ENCODE measurements at places on chromosomes 5 and 9.

- no peak for DNase-seq
These were observed 153.6 kb downstream of the NR3C1 start for GRCh38 chr5:143249851-143250250.

- no peak for DNase-seq
These were observed 48.4 kb upstream of the GNE start for GRCh38 chr9:36306471-36307306.

- no peak for DNase-seq
These were observed 503 bp upstream of the GDNF start for GRCh38 chr5:37840053-37841034.

DNA sequence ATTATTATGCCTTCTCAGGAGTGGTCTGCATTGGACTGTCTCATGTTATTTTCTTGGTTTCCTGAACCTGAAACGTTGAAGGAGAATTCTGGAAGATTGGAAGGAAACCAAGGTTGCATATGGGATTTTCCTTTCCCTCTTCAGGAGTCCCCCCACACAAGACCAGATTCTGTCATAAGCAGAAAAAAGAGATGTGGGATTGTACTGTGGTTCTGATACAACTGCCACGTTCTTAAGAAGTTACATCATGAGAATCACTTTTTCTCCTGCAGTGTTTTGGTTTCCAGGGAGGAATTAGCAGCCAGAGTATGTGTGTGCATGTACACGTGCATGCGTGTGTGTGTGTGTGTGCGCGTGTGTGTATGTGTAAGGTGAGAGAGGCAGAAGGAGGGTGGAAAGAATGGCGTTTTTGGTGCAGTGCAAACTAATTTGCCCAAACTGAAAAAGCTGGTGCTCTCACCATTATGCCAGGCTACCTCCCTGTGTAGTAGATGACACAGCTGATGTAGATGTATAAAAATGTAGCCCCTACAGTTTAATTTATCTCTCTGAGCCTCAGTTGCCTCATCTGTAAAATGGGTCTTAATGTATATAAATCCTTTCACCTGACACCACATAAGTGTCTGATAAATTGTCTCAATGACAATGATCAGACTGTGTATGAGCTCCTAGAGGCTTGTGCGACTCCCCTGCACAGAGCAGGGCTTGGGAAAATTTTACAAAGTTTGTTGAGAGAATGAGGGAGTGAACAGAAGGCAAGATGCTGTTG, 38.6 kb downstream of the RALGPS1 start:
- DNase-seq, result no peak

GRCh38 chr5:127961006-127961762, 122.4 kb upstream of the SLC12A2 start:
- no peak for DNase-seq

DNA sequence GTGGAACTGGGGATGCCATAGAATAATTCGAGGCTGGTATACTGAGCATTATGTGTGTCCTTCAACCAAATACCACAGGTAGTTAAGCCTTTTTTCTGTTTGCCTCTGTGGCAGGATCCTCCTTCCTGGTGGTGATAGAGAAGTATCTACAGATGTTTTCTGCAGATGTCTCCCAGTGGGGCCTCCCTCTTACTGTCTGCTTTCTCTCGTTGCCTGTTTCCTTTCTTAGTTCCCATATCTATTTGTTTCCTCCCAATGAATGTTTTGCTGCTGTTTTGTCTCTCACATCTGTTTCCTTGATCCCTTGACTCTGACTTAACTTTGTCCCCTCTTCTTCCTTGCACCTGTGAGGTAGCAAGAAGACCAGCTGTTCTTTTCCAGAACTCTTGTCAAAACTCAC, 130.9 kb upstream of the NUDT12 start:
- no peak for DNase-seq

DNA sequence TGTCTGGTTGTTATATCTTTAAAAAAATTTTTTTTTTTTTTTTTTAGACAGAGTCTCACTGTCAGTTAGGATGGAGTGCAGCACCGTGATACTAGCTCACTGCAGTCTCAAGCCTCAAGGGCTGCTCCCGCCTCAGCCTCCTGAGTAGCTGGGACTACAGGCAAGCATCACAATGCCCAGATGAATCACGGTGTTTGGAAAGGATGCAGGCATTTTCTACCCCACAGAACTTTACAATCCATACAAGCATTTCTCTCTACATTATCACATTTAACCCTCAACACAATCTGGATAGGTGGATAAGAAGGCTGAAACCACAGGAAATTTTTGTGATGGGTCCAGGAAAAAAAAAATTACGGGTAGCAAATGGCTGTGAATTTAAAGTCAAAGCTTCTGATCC, 5.8 kb upstream of the PCA3 start:
- DNase-seq, result no peak

DNA sequence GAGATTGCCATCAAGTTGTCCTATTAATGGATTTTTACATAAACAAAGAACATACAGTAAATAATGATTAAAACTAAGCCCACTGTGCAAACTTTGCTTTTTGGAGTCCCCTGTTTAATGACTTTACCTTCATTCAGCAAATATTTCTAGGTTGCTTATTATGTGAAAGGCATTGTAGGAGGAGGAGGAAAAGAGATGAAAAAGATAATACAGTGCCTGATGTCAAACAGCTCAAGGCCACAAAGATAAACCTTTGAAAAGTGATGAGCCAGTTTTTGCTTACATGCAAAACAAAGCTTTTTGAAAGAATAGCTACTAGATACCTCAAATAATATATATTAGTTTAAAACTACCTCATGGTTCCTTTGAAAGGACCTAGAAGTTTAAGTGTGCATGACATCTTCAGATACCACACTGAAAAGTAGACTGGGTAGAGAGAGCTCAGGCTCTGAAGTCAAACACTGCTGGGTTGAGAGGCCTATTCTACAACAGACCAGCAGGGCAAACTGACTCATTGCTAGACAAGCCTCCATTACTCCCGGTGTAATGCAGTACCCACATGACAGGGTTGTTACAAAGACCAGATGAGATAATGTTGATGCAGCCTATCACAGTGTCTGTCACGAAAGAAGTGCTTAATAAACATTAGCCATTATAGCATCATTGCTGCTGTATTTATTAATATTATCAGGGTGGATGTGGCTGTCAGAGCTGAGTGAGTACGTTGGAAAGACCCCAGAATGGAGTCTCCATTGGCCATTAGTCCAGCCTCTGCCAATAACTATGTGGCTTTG, 11.8 kb downstream of the DEPDC1B start:
- DNase-seq, result no peak

DNA sequence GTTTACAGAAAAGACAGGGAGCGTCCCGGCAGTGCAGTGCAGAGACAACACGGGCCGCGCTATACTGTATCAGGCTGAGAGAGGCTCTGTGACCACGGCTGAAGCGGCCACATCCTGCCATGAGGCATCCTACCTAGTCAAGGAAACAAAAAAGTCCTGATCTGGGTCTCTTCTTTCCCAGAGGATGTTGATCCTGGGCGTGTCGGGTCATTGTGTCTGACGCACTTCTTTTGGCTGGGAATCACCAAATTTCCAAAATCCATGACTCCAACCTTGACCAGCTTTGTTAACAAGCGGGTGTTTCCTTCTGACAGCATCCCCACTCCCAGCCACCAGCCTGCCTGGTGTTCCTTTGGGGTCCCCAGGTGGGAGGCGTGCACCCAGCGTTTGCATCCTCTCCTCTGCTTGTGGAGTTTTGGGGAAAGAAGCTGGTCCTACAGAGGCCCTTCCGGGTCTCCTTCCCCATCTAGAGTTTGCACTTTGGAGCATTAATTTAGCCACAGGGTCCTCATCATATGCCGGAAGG, 91.4 kb upstream of the RAI14 start:
- DNase-seq, result no peak

GRCh38 chr9:2771661-2772060, 54.4 kb downstream of the KCNV2 start:
- no peak for DNase-seq

GRCh38 chr5:99033014-99033900, 104.5 kb upstream of the CHD1 start:
- DNase-seq, result no peak

DNA sequence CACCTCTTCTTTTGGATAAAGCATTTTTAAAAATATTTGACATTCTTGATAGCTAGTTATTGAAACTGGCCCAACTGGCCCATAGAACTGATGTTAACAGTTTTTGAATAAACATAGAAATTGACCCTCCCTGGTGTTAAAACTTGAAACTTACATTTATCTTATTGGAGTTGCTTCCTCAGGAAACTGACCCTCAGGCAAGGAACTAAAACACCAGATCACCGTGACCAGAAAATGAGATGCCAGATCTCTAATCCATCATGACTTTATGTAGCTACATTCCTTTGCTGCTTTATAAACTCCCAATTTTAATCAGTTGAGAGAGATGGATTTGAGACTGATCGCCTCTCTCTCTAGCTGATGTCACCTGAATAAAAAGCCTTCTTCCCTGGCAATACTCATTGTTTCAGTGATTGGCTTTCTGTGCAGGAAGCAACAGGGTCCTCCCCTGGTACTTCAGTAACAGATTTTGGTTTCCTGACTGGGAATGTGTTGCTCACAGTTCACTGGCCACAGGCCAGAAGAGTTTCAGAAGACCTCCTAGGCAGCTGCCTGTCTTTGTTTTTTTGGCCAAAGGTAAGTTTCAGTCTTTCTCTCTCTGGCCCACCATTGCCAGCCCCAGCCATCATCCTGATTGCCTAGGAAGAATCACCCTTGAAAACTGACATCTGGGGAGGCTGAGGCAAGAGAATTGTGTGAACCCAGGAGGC, 212.4 kb downstream of the DTWD2 start:
- DNase-seq, result no peak

DNA sequence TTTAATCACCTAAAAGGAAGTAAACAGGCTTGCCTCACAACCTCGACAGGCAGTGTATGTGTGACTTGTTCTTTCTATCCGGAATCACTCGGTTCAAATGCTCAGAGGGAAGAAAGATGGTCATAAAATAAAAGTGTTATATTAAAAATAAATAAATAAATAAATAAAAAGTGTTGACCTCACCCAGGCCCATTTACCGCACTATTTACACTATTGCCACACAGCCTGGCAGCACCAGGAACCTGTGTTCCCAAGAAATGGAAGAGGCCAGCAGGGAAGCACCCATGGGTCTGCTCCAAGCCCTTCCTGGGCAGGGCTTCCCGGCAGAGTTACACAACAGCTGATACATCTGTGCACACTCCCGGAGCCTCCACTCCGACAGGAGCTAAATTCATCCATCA, 127.9 kb downstream of the EFNA5 start:
- no peak for DNase-seq

DNA sequence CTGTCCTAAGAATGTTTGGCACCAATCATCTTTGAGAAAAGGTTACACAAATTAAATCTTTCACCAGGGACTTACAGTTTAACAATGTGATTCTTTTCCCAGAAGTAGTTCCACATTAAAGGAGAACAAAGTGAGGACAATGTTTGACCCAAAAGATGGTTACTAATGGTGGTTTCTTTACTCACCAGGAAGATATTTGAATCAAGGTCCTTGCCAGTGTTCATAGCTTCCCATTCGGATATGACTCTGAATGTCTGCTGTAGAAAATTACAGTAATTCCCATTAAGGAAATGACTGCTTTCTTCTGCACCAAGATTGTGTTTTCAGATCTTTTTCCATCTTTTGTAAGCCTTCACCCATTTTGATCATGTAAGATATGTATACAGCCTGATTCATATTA, 114.6 kb upstream of the ADAMTSL1 start:
- no peak for DNase-seq

GRCh38 chr5:167485061-167485774, 806.2 kb upstream of the WWC1 start:
- DNase-seq, result no peak

DNA sequence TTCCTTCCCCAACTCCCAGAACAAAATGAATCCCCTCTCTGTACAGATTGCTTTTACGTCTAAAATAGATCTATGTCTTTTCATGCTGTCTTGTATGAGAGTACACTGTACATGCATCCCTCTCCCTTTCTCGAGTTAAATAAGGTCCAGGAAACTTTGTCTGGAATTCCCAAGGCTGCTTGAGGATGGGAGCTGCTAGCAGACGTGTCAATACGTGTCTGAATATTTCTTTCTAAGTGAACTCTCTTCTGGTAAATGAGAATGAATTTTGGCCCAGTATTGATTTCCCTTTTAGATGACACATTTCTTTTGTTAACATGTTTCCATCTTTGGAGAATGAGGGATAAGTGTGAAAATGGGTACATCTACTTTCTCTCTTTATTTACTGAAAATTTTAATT, 59.6 kb upstream of the GAS1 start:
- no peak for DNase-seq

- DNase-seq, result no peak
These were observed 9.4 kb upstream of the C5 start for GRCh38 chr9:121059513-121059912.

DNA sequence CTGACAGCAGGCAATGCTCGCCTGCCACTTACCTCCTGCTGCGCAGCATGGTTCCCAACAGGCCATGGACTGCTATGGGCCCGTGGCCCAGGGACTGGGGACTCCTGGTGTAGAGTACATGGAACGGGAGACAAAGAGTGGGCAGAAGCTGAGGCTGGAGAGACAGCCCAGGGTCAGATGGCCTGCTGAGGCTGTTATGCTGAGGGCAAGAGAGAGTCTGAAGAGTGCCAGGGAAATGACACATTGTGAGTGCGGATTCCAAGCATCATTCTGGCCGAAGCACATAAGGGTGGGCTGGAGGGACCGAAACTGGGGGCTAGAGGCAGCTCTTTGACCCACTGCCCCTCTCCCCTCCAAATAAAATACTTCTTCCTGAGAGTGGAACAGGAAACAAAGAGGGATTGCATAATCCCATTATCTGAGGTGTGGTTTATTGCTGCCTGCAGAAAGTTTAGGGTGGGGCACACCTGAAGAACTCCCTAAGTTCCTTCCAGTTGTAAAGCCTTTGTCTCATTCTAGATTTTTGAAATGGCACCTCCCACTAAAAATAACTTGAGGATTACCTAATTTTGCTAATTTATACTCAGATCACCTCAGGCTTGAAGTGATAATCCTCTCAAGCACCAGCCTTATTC, 158.1 kb downstream of the ATP10B start:
- no peak for DNase-seq

DNA sequence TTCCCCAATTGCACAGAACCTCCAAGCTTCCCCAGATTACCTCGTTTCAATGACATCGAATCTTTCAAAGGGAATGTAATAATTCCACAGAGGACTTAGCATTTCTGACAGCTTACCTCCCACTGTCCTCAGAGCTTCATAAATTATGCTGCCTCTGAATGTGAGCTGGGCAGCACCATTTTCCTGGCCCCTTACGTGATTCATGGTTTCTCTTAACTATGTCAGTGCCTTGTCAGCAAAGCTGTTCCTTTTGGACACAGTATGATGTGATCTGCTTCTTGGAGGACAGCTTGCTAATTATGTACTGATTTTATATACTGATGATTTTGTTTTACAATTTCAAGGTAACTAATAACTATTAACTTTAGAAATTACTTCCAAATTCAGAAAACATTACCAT, 27.7 kb upstream of the SSBP2 start:
- DNase-seq, result no peak

GRCh38 chr5:139415221-139415861, 11.5 kb upstream of the SPATA24 start:
- no peak for DNase-seq
